Stimulated activated CD4-positive, alpha-beta T cell treated with anti-CD3 and anti-CD28 coated beads, Interleukin-1b, Interleukin-23, amount 100 ng/mL, for 24 hours (primary cell): ENCODE measurements at places on chromosomes 16 and 17.
A peak's percentile ranks its signal among the peaks of the same experiment; 100 is the strongest.

DNA sequence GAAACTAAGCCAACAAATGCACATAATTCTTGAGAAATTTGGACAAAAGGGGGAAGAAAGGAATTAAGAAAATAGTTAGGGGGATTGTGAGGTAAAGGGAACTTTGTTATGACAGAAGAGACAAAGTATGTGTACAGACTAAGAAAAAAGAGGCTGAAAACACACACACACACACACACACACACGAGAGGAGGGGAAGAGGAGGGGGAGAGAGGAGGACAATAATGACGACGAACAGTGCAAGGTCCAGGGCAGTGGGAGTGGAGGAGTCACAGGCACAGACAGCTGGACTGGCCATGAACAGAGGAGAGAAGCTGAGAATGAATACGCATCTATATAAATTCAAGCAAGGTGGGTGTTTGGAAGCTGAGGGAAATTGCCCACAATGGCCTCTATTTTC lies 44.6 kb downstream of the MARVELD3 start:
- DNase-seq, result no peak

DNA sequence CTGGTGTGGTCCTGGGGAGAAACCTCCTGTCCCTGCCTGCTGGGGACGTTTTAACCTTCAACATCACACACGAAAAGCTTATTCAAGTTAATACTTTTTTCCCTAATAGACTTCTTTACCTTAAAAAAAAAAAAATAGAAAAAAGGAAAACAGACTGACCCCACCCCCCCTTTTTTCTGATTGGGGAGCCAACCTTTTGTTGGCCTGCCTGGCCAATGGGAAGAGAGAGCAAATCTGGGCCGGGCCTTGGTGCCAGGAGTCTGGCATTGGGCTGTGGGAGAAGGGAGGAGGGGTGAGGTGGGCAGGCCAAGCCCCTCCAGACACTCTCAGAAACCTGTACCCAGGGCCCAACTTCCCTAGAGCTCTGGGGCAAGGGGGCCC lies 3.0 kb downstream of the CBX8 start:
- no peak for DNase-seq

DNA sequence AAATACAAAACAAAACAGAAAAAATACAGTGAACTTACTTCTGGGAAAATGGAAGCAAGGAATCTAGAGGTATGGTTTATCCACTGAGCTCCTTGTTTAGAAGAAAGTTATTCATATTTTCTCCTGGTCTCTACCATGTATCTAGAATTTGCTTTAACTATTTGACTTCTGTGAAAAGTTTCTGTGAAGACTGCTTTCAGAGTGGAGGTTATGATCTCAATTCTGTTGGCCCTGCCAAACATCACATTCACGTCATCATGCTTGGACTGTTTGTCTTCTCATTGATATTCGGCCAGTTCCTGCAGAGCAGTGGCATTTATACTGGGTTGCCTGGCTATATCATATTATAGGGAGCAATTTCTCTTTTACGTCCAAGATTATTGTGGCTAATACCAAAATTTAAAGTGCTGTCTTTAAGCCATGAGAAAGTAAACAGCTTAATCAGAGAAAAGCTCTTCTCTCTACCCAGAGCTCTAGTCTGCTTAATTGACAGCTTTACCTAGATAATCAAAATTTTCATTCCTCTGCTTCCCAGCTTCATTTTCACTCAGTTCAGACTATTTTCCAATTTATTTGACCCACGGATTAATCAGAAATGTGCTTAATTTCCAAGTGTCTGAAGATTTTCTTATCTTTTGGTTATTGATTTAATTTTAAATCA lies at the start of gene ABCA8:
Gene ABCA8, minus strand, starts transcription at position 212 of the 661 bp plus-strand sequence. CDS start 13,358 bp downstream, outside the sequence.
- no peak for DNase-seq

- no peak for DNase-seq
Observed at GRCh38 chr16:81241706-81242105, 3.2 kb downstream of the BCO1 start.

- DNase-seq, result no peak
Observed at GRCh38 chr16:28110074-28110473, 46.6 kb upstream of the GSG1L start.

GRCh38 chr17:21508211-21508610 lies 132.1 kb downstream of the KCNJ12 start:
- no peak for DNase-seq

DNA sequence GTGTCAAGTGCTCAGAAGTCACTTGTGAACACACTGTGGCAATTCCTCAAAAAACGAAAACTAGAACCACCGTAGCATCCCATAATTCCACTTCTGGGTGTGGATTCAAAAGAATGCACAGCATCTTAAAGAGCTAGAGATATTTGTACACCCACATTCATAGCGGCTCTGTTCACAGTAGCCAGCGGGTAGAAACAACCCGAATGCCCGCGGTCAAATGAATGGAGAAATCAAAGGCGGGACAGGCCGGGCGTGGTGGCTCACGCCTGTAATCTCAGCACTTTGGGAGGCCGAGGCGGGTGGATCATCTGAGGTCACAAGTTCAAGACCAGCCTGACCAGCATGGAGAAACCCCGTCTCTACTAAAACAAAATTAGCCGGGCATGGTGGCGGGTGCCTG lies 337.5 kb downstream of the SEC14L1 start:
- no peak for DNase-seq

- no peak for DNase-seq
Observed at GRCh38 chr17:69857412-69857835, 217.6 kb upstream of the KCNJ16 start.

DNA sequence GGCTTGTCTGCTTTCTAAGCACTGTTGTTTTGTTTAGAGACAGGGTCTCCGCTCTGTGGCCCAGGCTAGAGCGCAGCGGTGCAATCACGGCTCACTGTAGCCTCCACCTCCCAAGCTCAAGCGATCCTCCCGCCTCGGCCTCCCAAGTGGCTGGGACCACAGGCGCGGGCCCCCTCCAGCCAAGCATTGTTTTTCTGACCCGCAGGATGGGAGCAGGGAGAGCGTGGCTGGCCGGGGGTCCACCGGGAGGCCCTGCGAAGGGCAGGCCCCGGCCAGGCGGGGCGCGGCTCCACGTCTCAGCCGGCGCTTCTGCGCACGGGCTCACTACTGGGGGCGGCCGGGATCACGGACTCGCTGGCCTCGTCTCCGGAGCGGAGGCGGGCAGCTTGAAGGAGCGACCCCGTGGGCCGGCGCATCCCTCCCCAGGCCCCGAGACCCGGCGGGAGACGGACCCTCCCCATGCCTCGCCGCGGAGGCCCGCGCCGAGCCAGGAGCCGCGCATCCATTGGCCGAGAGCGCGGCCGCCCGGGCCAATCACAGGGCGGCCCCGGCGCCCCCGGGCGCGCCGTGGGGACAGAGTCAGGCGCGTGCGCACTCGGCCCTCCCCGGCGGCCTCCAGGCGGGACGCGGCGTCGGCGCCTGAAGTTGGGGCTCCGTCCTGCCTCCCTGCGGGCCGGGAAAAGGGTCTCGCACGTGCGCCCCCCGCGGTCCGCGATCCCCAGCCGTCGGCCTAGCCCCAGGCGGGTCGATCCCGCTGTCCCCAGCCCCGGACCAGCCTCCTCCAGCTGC lies 24.9 kb downstream of the ACTG1 start:
- DNase-seq, result peak; percentile 75

DNA sequence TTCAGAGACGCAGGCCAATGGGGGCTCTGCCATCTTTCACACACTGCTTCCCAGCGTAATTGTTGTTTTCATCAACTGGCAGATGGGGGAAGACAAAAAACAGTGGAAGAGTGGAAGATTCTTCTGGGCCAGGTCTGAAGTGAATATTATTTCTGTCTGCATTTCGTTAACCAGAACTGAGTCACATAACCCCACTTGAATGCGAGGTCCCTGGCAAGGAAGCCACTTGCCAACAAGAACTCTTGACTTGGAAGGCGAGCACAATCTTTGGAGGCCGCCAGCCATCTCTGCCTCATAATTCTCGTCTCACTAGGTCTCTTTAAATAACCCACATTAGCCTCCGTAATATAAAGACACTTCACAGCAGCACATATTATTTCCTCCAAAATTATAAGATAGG lies 75.4 kb downstream of the CYB561 start:
- DNase-seq, result no peak

DNA sequence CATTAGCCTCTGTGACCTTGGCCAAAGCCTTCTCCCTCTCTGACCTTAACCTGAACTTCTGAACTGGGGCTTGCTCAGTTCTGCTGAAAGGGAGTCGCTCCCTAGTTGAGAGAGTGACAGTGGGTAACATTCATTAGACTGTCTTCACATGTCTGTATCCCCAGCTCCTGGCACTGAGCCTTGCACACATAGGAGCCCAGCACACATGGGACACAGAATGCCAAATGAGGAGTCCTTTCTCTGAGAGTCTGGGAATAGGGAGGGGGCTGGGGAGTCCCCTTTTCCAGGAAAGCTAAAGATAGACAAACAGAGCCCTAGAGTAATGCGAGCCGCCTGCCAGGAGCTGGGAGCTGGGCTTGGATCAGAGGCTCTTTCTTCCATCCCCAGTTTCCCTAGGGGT lies 2.5 kb downstream of the TAC4 start:
- DNase-seq, result no peak

- DNase-seq, result no peak
Observed at GRCh38 chr16:85228970-85229430, 116.7 kb upstream of the CIBAR2 start.

GRCh38 chr17:43733956-43734355 lies 24.6 kb downstream of the SOST start:
- no peak for DNase-seq

DNA sequence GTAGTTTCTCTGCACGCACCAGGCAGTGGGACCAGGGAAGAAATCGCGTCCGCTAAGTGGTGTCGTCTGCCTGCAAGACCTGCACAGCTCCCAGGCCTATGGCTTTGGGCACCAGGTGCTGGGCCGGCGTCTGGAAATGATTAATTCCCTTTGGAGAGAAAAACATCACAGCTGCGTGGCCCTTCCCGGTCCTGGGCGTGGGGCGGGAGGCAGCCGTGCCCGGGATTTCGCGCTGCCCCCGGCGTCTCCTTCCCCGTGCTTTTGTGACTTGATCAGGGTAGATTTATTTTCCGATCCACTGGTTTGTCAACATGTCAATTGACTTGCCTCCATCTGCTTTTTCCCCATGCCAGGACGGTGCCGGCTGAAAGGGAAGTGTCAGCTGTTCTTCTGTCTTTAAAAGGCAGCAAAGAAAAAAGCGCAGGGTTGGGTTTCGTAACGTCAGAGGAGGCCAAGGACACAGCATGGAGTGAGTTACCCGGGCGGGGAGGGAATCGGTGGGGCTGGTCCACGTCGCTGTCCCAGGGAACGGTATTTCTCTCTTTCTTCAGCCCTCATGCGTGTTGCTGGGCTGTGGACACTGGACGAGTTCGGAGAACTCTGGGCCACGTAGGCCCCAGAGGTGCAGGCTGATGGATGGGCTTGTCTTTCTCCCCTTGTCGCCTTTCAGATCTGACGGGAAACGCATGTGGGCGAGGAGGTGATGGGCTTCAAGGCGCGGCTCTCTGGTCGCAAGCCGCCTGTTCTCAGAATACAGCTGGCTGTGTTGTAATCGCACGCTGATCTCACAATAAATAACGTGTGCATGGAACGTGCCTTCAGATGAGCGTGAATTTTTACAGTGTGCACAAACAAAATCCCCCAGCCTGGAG lies 188.1 kb upstream of the ZNF469 start:
- DNase-seq, result no peak

GRCh38 chr16:64132190-64132589 lies 989.7 kb downstream of the CDH11 start:
- DNase-seq, result no peak

DNA sequence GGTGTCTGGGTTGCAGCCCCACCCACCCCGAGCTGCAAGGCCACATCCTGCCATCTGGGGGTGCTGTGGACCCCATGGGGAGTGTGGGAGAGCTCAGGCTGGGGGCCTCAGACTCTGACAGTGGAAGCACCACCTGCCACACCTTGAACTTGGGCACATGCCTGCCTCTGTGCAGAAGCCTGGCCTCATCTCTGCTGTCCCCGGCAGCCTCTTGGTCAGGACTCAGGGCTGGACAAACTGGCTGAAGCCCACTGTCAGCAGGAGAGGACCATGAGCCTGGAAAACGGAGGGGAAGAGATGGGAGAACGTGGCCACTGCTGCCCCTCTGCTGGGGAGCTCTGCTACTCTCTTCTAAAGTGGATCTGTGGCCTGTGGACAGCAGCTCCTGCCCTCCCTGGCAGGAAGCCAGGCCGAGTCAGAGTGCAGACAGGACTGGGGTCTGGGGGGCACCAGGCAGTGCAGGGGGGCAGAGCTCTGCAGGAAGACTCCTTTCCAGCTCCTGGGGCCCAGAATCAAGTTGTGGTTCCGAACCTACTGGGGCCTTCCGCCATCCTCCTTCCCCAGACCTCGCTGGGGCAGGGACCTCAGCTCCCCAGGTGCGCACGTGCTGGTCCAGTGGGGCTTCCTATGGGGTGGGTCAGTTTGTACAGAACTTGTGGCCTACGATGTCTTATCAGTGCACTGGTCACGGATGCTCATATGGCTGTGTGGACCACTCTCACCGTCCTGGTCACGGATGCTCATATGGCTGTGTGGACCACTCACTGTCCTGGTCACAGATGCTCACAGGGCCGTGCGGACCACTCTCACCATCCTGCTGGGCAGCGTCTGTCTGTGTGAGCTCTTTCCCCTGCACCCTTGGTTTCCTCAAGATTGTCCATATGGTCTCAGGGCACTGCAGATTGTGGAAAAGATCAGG lies 207.7 kb downstream of the LAT start:
- no peak for DNase-seq

DNA sequence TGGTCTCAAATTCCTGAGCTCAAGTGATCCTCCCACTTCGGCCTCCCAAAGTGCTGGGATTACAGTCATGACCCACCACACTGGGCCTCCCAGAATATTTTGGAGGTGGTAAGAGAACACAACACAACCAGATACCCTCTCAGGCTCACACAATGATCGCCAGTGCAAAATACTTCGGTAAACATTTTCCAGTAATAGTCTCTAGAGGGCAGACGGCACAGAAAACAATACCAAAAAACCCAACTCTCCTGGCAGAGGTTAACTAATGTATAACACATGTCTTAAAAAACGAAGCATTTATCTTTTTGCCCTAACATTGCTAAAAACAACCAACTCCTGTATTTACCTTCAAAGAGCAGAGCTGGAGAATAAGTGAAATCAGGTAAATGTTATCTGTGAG lies 10.5 kb downstream of the NUFIP2 start:
- no peak for DNase-seq

DNA sequence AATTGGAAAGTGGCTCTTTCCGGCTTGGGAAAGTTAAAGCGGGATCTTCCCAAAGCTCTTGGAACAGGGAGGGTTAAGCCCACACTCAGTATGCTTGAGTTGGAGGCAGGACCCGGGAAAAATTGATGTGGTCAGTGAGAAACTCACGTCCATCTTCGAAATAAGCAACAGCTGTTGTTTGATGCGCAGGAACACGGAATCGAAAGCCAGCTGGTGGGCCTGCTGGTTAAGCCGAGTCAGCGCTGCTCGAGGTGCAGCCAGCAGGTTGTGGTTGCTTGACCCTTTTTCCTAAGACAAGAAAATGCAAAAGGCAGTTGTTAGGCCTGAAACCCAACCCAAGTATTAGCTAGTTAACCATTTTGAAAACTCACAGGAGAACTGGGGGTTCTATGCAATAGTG lies 49.4 kb downstream of the COG7 start:
- DNase-seq, result no peak

- no peak for DNase-seq
Observed at GRCh38 chr16:57809276-57810196, 7.2 kb upstream of the KIFC3 start.

GRCh38 chr17:73431401-73432205 lies 119.8 kb upstream of the CDC42EP4 start:
- DNase-seq, result no peak

- DNase-seq, result no peak
Observed at GRCh38 chr17:39652587-39653315, 12.4 kb upstream of the TCAP start.

GRCh38 chr17:34257299-34257985 lies 2.4 kb downstream of the CCL2 start:
- DNase-seq, result no peak

- no peak for DNase-seq
Observed at GRCh38 chr16:19657831-19658230, 60.2 kb downstream of the KNOP1 start.
